ENCODE measurements at places on chromosomes 7 and 10.

GRCh38 chr10:88763441-88763840 is 3.6 kb downstream of the LIPN start:
- no peaks in the 10 kb centered on the region for H3K27me3 ChIP-seq
- DNase-seq: no peak
- no peak overlapping the region for H3K27ac ChIP-seq
- no peak overlapping the region for H3K4me3 ChIP-seq

DNA sequence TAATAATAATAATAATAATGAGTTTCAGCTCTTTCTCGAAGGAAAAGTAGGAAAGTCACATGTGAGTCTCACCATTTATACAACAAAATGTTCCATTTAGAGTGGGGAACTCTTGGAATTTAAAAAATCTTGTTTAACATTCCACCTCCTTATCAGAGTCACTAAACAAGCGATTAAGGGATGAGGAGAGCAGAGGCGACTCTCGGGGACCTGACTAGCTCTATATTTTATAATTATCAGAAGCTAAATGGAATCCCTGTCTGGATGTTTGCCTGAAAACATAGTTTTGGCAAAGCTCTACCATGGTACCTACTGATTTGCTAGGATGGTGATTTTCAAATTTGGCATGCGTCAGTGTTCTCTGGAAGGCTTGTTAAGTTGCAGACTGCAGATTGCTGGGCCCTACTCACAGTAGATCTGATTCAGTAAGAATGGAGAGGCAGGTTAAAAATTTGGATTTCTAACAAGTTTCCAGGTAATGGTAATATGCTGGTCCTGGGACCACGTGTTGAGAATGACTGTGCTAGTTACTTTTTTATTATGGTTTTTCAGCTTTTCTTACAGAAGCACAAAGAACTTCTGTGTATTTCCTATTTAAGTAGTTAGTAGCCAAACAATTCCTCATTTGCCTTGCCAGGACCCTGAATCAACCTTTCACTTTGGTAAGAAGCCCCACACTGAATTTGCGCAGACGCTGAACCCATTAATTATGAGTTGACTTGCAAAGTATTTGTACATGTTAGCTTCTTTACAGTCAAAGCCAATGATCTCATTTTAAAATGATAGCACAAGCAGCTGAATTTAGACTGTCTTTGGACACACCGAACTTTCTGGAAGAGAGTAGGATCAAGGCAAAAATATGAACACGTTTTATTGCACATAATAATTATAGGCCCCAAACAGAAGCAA is 39.5 kb downstream of the CPED1 start:
- peaks cover 24% of the 10 kb centered on the region for H3K4me1 ChIP-seq
- no peak overlapping the region for H3K27ac ChIP-seq
- no peak for DNase-seq
- H3K36me3 ChIP-seq: no peaks in the 10 kb centered on the region
- H3K4me3 ChIP-seq: no peak overlapping the region

DNA sequence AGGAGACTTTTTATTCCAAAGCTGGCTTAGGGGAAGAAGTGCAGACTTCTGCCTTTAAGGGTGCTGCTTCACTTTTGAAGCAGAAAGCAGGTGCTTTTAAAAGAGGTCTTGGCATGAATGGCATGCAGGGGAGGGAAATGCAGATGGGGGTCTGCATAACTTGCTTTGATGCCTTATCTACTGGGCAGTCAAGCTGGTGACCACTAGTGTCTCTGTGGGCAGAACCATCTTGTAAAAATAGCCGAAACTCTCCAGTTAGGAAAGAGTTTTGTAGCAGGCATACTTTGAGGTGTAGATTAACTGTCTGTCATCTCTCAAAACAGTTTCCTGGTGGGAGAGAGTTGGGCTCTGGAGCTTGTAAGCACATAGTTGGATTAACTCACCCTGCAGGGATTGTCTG is 9.9 kb upstream of the CTNNA3 start:
- no peaks in the 10 kb centered on the region for H3K4me1 ChIP-seq
- no peak overlapping the region for H3K4me3 ChIP-seq
- H3K36me3 ChIP-seq: no peaks in the 10 kb centered on the region
- no peaks in the 10 kb centered on the region for H3K27me3 ChIP-seq

DNA sequence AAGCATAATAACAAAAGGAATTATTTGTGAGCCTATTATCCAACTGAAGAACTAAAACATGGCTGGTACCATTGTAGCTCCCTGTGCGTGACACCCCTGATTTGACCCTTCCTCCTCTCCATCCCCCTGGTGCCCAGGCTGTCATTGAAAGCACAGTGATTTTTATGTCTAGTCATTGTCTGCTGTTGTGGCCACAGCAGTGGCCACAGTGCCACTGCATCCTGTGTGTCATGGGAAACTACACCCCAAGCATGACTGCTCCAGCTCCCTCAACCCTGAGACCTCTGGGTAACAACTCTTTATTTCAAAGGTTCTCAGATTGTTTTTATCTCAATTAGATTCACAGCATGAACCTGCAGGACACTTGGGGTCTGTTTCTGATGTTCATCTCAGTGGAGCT is 52.0 kb downstream of the ERLIN1 start:
- no peaks in the 10 kb centered on the region for H3K36me3 ChIP-seq
- peaks cover 7% of the 10 kb centered on the region for H3K27me3 ChIP-seq
- no peak for DNase-seq
- H3K4me3 ChIP-seq: no peak overlapping the region

DNA sequence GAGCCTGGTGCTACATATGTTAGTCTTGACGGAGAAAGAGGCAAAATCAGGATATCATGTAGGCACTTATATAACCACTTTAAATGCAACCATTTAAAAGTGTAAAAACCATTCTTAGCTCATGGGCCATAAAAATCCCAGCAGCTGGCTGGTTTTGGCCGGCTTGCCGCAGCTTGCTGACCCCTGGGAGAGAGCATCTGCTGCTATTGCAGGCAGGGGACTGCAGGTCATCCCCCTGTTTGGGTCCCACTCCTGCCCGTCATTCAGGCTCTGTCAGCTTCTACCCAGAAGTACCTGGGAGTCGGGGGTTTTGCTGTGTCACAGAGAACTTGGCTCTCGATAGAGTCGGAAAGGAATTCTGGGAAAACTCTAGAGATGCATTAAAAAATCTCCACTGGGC is 187.4 kb downstream of the CUX1 start:
- H3K4me1 ChIP-seq: no peaks in the 10 kb centered on the region
- no peak for DNase-seq
- H3K4me3 ChIP-seq: no peak overlapping the region
- H3K27me3 ChIP-seq: no peaks in the 10 kb centered on the region

- H3K27me3 ChIP-seq: peaks cover 21% of the 10 kb centered on the region
- no peak overlapping the region for H3K4me3 ChIP-seq
- DNase-seq: peak; percentile 3
Measured at GRCh38 chr10:34047389-34047788, 712.9 kb upstream of the NRP1 start.

DNA sequence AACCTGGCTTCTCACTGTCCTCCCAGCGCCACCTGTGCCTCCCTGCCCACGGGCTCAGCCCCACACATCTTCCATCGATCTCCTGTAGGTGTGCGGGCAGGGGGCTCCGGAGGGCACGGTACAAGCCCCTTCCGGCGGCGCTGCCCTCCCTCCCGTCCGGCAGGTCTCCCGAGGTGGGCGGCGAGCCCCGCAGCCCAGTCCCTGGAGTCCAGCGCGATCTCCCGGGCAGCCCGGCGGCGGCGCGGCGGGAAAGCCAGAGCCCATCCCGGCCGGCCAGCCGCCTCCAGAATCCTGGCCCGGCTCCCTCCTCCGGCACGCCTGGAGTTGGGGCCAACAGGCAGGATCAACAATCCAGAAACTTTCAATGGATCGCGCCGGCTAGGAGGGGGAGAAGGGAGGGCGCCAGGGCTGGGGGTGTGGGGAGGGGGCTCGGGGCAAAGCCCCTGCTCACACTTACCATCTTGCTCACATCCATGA is 100.1 kb downstream of the HIP1 start:
- peak; percentile 83 for DNase-seq
- H3K4me3 ChIP-seq: peak overlapping the region; percentile 82
- H3K4me1 ChIP-seq: peaks cover 6% of the 10 kb centered on the region
- no peaks in the 10 kb centered on the region for H3K27me3 ChIP-seq

- DNase-seq: no peak
- no peak overlapping the region for H3K27ac ChIP-seq
- H3K27me3 ChIP-seq: no peaks in the 10 kb centered on the region
- H3K4me3 ChIP-seq: no peak overlapping the region
- no peaks in the 10 kb centered on the region for H3K4me1 ChIP-seq
Measured at GRCh38 chr7:8390262-8390626, 43.2 kb upstream of the NXPH1 start.

DNA sequence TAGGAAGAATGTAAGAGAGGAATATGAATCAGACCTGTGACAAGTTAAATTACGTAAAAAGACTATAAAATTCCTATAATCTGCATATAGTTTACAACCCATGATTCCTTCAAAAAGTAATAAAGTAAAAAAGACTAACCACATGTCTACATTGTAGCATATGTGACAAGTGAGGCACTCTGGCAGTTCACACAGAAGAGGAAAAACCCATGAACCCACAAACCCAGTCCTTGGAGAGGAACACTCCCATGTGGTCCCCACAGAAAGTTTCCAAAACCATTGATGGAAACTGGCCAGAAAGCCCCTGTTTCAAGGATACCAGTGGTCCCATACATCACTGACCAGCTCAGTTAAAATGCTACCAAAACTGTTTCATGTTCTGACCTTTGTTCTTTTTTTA is 15.7 kb downstream of the KDM7A start:
- no peak overlapping the region for H3K27ac ChIP-seq
- no peak for DNase-seq
- no peaks in the 10 kb centered on the region for H3K27me3 ChIP-seq
- H3K36me3 ChIP-seq: no peaks in the 10 kb centered on the region
- H3K4me3 ChIP-seq: no peak overlapping the region
- H3K4me1 ChIP-seq: peaks cover 39% of the 10 kb centered on the region

DNA sequence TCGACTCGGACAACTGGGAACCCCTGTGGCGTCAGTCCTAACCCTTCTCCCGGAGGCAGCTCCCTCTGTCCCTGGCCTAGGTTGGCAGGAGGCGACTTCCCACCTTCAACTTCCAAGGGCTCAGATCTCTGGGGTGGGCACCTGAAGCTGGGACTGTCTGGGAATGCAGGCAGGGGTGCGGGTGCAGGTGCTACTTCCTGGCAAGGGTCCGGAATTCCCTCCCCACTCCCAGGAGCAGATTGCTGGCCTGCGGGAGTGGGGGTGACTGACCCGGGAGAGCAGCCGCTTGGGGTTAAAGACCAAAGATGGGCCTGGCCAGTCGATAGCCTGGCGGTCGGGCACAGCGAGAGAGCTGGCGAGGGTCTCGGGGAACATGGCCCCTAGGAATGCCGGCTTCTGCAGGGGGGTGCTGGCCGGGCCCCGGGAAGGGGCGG is 387 bp downstream of the EPHA1 start:
- no peak overlapping the region for H3K4me3 ChIP-seq
- DNase-seq: no peak
- no peaks in the 10 kb centered on the region for H3K27me3 ChIP-seq
- H3K36me3 ChIP-seq: no peaks in the 10 kb centered on the region

- no peak overlapping the region for H3K27ac ChIP-seq
- no peaks in the 10 kb centered on the region for H3K27me3 ChIP-seq
- H3K4me3 ChIP-seq: no peak overlapping the region
- no peak for DNase-seq
Measured at GRCh38 chr7:81932936-81933335, 163.1 kb upstream of the HGF start.

DNA sequence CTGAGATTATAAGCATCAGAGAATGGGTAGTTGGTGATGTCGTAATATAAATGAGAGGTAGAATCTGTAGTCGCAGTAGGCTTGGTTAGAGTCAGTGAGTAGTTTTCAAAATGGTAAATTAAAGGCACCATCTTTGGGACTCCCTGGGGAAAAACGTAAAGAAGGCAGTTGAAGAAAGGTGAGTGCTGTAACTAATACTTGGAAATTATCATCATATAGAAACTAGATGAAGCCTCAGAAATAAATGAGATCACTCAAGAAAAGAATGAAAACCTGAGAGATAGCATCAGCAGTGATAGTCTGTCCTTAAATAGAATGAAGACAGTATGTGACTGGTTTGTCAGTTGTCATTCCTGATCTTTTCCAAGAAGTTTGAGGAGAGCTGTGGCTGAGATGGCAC is 23.8 kb downstream of the PALS2 start:
- no peak overlapping the region for H3K4me3 ChIP-seq
- no peak for DNase-seq
- H3K4me1 ChIP-seq: no peaks in the 10 kb centered on the region
- H3K36me3 ChIP-seq: no peaks in the 10 kb centered on the region
- no peak overlapping the region for H3K27ac ChIP-seq

DNA sequence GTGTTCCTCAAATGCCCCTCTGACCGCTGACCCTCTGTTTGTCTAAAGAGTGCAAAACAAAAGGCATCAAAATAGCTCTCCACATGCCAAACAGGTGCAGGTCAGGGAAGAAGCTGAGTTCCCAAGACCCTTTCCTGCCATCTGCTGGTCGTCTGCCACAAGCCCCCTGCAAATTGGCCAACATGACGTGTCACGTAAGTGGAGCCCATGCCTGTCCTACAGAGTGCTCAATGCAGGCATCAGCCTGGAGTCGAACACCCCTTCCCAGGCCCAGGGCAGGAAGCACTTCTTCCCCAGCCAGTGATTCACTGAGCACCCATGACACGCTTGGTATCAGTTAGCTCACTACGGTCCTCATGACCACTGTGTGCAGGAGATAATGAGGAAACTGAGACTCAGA is 14.1 kb downstream of the TMEM72 start:
- H3K36me3 ChIP-seq: no peaks in the 10 kb centered on the region
- H3K4me3 ChIP-seq: no peak overlapping the region
- H3K27ac ChIP-seq: no peak overlapping the region
- no peak for DNase-seq
- peaks cover 8% of the 10 kb centered on the region for H3K27me3 ChIP-seq

GRCh38 chr10:91683975-91684374 is 51.1 kb upstream of the PPP1R3C start:
- no peaks in the 10 kb centered on the region for H3K27me3 ChIP-seq
- peak overlapping the region; percentile 2 for H3K4me3 ChIP-seq
- peak overlapping the region; percentile 58 for H3K27ac ChIP-seq

- peak overlapping the region; percentile 50 for H3K4me3 ChIP-seq
- no peaks in the 10 kb centered on the region for H3K36me3 ChIP-seq
- peak; percentile 77 for DNase-seq
- no peaks in the 10 kb centered on the region for H3K27me3 ChIP-seq
- no peak overlapping the region for H3K27ac ChIP-seq
Measured at GRCh38 chr7:1920266-1920681, 250.2 kb downstream of the ELFN1 start.

GRCh38 chr7:106419455-106420182 is 134.8 kb upstream of the NAMPT start:
- H3K4me1 ChIP-seq: peaks cover 23% of the 10 kb centered on the region
- no peaks in the 10 kb centered on the region for H3K27me3 ChIP-seq
- no peak overlapping the region for H3K27ac ChIP-seq
- peak; percentile 17 for DNase-seq
- no peak overlapping the region for H3K4me3 ChIP-seq

Measured in GM23248 (cell line).